ENCODE measurements at places on chromosomes 6 and 20.

- no peak for DNase-seq
These were observed 38.4 kb downstream of the BCKDHB start for GRCh38 chr6:80144753-80145315.

DNA sequence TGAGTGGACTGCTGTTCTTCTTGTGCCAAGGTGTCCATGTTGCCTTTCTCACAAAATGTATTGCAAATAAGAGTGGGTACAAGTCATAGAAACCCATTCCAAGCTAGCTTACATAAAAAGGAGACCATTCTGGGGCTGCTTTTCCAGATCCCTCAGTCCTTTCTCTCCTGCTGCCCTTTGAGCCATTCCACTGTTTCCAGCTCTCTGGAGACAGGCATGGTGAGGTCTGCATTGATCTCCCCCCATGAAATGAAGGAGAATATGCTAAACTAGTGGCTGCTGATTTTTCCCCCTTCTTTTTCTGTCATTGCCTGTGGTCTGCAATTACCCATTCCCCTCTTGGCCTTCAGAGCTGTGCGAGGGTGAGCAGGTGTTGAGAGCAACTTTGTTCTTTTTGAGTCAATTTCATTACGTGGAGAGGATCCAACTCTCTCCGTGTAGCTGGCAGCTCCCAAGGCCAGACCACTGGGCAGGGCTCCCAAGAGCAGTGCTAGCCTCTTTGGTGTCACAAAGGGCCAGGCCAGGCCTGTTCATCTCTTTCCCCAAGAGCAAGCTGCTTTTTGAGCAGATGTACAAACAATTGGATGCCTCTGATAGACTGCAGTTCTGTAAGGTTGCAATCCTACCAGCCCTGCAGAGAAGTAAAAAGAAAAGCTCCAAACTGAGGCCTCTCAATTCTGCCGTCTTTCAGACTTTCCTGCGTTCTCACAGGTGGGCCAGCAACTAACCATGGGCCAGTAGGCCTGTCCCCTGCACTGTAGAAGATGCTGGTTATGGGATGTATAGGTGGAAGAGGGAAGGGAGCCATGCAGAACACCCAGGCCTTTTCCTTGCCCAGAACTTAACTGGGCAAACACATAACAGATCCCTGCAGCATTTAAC, 96.1 kb upstream of the ARMC2 start:
- DNase-seq, result no peak

- DNase-seq, result no peak
These were observed 2.6 kb upstream of the GPSM3 start for GRCh38 chr6:32194825-32195651.

DNA sequence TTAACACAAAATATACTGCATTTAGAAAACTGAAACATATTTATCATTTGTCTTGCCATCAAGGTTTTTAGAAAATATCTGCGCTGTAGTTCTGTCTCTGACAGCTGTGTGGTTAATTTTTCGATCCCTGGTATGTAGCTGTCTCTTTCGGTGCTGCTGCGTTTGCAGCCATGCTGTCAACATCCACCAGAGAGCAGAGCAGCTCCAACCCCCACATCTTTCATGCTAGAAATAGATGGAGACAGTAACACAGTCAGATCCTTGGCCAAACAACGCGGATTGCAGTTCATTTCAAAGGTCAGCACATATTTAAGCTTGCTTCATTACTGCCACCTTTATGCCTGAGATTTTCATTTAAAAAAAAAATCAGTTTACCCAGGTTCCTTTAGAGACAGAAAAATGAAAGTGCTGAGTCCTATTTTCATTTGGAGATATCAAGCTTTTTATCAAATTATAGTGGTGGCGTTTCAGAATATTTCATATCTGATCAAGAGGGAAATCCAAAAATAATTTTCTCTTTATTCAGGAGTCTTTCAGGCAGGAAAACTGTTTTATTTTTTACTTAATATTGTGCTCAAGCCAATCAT, 157.7 kb upstream of the MMS22L start:
- DNase-seq, result no peak

DNA sequence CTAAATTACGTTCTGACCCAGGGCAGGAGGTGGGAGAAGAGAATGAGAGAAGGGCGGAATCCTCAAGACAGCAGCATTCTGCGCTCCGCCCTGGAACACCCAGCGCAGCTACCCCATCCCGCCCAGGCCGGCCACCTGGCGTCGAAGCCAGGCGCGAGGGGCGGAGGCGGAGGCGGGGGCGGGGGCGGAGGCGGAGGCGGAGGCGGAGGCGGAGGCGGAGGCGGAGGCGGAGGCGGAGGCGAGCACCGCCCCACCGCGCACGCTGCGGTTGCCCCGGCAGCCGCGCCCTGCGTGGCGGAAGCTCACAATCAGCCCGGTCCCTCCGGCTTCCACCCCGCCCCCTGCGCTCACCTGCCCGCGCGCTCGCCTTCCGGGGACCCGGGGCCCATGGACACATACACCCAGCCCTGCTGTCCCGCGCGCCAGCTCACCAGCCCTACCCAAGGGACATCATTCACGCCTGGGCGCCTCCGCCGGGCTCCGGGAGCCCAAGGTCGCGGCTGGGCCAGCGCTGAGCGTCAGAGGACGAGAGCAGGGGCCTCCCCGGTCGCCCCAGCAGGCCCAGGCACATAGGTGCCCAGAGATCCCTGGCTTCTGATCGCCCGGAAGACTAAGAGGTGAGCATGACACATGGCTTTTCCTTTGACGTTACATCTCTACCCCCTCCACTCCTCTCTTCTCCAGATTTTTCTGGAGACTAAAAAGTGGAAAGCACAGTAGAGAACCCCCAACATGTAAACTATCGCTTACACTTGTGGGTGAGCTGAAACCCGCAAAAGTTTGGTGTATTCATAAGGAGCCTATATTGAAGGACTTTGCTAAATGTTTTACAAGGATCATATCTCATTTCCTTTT, at the start of gene ANKEF1:
TSS of gene ANKEF1 (plus strand) at position 271 of the 855 bp plus-strand sequence. CDS start 3,315 bp downstream, outside the sequence.
- DNase-seq, result peak; percentile 85

GRCh38 chr6:30055513-30055912, 5.6 kb upstream of the POLR1H start:
- DNase-seq, result no peak
